ENCODE measurements at places on chromosomes 1 and 21.

GRCh38 chr1:41377397-41377796 lies 16.2 kb downstream of the FOXO6 start:
- DNase-seq = no peak

DNA sequence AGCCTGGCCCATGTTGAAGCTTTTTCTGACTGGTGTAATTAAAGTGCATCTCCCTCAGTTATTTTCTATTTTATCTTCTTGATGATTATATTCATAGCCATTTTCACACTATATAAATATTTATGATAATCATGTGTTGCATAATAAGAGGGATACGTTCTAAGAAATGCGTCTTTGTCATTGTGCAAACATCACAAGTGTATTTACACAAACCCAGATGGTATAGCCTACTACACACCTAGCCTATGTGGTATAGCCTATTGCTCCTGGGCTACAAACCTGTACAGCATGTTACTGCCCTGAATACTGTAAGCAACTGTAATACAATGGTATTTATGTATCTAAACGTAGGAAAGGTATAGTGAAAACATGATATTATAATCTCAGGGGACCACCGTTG lies 88.1 kb downstream of the BACH1 start:
- no peak for DNase-seq

GRCh38 chr1:54854381-54855020 lies 32.5 kb downstream of the DHCR24 start:
- no peak for DNase-seq

DNA sequence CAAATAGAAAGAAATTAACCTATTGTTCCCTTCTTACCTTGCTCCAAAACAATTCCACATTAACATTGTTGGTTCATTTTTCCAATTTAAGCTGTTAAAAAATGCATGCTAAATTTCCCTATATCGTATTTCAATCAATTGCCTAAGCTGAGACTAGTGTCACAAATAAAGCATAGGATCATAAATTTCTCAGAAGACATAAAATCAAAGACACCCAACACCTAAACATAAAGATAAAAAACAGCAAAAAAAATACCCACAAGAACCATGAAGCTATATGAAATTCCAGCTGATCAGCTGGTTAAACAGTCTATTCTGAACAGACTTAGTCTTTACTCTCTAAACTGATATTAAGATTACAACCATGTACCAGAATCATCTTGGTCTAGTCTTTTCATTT lies 32.3 kb downstream of the ACBD6 start:
- no peak for DNase-seq

DNA sequence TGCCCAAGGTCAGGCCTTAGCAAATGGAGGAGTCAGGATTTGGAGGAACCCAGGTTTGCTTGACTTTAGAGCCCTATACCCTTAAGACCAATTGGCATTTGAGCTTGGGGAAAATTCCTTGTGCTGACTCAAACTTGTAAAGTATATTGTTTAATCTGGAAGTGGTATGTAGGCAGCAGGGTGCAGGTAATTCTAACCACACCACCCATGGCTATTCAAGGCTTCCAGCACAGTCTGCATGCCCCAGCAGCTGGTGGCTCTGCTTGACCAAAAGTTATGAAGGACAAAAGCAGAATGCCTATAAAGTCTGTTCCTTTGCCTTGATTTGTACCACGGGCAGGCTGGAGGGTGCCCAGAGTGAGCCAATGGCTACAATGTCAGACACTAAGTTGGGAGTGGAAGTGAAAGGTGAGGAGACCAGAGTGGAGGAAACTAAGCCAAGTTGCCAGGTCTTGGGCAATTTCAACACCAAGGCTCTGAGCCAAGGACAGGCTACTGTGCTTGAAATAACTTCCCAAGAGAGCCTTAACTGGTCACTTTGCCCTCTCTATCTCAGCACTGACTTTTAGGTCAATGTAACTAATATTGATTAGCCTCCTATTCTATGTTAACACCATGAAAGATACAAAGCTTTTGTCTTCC lies 4.7 kb upstream of the G0S2 start:
- no peak for DNase-seq

GRCh38 chr1:82775406-82776000 lies 974.8 kb downstream of the ADGRL2 start:
- DNase-seq = no peak

Data from activated CD8-positive, alpha-beta memory T cell treated with anti-CD3 and anti-CD28 coated beads for 1 hour (primary cell).